ENCODE measurements at places on chromosomes 6 and 20.

GRCh38 chr6:113318575-113318917 lies 538.6 kb upstream of the MARCKS start:
- no peak for DNase-seq

- DNase-seq, result no peak
Measured at GRCh38 chr6:42249279-42249678, 31.6 kb upstream of the MRPS10 start.

- DNase-seq, result no peak
Measured at GRCh38 chr20:54227241-54227640, 19.4 kb downstream of the PFDN4 start.

DNA sequence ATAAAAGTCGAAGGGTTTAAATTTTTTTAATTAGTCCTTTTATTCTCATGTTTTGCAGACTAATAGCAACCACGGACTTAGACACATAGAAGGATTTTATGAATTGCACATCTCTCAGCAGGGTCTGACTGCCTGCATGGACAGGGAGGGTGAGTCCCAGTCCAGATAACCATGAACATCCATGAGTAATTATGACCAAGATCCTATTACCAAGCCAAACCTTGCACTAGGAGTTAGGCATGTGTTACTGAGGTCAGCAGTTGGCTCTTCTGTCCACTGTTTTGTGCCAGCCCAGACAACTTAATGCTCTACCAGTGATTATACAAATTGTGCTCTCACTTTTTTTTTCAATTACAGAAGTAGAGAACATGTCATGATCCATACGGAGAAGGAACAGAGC lies 211.2 kb downstream of the MAFB start:
- no peak for DNase-seq

- no peak for DNase-seq
Measured at GRCh38 chr6:42963179-42963854, 2.8 kb downstream of the GNMT start.

- no peak for DNase-seq
Measured at GRCh38 chr6:38387971-38388370, 251.8 kb downstream of the BTBD9 start.

DNA sequence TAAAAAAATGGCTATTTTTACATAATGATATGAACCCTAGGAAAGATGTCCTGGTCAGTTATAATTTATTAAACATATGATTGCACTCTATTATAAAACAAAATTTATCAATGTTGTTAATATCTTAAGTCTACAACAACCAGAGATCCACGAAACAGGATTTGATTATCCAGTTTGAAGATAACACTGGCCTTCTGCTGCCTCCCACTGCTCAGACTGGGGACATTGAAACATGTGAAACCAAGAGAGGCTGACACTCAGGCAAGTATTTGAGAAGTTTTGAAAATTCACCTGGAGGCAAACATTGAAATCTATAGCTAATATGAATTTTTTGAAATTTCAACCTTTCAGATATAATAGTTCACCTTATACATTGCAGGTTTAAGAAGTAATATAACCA lies 219.3 kb upstream of the HSF2 start:
- no peak for DNase-seq
